Stimulated activated CD8-positive, alpha-beta memory T cell treated with anti-CD3 and anti-CD28 coated beads, Interleukin-7, amount 100 ng/mL, for 1 hour (primary cell): ENCODE measurements at places on chromosomes 4 and X.

- no peak for DNase-seq
Measured at GRCh38 chrX:103356130-103356798, at the start of gene TCEAL9. Gene TCEAL9, plus strand, starts transcription at chrX:103356506. Its CDS starts 1,179 bp downstream, at chrX:103357685.

DNA sequence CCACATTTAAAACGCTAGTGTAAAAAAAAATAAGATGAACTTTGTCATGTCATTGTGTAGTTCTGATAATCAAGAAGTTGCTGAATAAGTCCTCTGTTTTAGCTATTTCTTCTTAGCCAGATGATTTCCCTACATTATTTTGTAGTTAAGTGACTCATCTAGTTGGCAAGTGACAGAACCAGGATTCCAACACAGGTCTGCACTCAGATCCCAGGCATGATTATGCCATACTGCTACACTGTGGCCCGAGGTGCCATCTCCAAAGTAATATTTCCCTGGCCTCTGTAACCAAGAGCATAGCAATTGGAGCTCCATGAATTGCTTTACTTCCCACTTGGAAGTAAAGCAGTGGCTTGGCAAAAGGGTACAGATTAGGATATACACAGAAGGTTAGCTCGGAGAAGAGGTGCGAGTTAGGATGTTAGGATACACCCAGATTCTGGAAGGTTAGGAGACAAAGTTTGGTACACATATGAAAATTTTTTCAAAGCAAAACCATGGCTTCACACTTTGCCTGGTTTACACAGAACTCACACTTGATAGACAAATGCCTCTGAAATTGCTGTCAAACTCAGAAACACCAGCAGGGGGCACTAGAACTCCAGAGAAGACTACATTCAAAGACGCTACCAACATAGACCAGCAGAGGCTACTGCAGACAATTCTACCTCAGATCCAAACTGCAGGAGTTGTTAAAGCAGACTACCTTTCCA lies 41.4 kb downstream of the SRPX2 start:
- peak; percentile 19 for DNase-seq

- DNase-seq: no peak
Measured at GRCh38 chr4:148006001-148006400, 274.1 kb downstream of the ARHGAP10 start.

DNA sequence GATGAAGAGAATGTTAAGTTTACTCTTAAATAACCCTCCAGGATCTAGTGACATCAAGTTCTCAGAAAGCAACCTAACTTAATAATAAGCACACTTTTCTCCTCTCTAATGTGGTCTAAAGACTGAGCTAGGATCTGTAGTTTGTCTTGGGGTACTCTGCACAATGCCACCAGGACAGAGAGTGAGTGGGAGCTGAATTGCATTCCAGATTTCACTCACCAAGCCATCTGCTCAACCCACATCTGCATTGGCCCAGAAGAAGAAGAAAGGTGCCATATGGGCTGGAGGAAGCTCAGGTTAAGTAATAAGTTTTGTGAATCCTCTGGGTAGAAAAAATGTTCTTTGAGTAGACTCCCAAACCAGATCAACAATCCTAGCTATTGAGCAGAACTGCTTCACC lies 384.6 kb downstream of the PPP3CA start:
- DNase-seq: no peak

- no peak for DNase-seq
Measured at GRCh38 chr4:152479428-152480026, 56.4 kb downstream of the FBXW7 start.

- DNase-seq: no peak
Measured at GRCh38 chr4:17688011-17688441, 73.6 kb downstream of the MED28 start.

DNA sequence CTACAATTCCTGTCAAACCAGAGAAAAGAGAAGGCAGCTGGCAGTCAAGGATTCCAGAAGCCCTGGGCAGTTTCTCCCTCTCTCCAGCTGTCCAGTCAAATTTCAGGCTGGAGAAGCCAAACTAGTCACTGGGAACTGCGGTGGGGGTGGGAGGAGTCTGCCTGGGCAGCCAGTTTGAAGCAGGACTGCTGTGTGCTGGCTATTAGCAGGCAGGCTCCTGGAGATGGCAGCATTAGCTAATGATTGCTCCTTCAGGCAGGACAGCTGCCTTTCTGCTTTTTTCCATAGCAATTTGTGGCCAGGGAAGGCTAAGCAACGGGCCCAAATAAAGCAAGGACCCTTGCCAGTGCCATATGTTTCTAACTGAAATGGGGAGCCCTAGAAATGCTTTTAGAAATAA lies 44.7 kb upstream of the FGF13 start:
- no peak for DNase-seq

DNA sequence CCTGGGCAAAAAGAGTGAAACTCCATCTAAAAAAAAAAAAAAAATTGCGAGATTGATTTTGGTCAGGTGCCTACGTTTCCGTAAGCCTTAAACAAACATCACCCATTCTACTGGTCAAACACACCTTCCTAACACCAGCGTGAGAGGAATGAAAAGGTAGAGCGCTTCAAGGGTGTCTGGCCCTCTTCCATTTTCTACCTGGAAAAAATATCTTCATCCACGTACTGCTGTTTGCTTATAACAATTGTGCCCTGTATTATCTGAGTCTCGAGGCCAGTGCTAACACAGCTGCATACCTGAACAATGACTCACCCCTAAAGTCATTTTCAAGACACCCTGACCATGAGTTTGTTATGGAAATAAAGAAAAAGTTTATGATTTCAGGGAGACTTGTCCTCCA lies 13.9 kb downstream of the TMSB4X start:
- DNase-seq: no peak

DNA sequence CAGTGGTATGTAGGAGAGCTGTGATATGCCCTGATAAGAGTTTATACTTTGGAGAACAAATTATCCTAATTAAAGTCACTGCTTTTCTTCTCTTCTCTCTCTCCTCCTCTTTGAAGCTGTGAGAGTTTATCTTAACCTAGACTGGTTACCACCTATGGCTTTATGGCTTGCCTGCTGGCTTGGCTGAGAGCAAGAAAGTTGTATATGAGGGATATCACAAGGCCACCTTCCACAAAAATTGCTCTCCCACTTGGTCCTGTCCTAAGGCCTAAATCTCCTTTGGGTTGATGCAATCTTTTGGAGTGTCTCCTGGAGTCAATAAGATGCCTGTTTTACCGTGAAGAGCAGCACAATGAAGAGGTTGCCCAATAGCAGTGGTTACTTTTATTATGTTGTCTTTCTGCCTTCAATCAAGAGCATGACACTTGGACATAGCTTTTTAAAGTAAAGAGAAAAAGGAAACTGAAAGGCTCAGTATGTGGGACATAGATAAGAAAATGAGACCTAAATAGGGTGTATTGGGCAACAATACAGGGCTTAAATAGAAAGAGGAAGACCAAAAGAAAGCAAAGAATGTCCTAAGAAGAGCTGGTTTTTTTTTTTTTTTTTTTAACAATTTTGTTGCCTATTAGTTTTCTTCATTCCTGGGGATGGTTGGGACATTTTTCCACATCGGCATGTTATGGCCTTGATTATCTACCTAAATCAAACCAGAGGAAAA lies 9.2 kb downstream of the GUCY1A1 start:
- no peak for DNase-seq

GRCh38 chr4:156560701-156561100 lies 410.9 kb downstream of the PDGFC start:
- no peak for DNase-seq

GRCh38 chr4:134691915-134692314 lies 490.3 kb upstream of the PABPC4L start:
- no peak for DNase-seq

- DNase-seq: no peak
Measured at GRCh38 chrX:14073556-14073955, 43.9 kb upstream of the GEMIN8 start.

- no peak for DNase-seq
Measured at GRCh38 chr4:108204518-108204917, 35.8 kb upstream of the LEF1 start.

DNA sequence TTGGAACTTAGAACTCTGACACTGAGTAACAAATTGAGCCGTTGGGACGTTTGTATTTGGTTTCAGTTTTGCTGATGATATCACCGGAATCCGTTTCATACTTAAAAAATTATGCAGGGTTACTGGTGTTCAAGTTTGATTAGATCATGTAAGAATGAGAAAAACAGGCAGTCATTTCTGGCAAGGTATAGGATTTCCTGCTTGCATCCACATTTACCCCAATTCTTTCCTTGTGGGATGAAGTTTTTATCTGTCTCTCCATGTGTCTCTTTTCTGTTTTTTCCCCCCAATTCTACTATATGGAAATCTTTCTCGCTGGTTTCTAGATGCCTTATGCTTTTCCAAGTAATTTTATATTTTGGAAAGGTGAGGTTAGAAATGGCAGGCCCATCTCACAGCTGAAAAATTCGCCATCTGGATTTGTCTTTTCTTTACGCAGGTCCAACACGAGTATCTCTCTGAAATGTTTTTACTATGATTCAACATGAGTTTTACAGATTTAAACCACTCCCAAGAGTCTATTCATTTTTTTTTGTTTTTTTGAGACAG lies 197.9 kb downstream of the SHOX start:
- no peak for DNase-seq

DNA sequence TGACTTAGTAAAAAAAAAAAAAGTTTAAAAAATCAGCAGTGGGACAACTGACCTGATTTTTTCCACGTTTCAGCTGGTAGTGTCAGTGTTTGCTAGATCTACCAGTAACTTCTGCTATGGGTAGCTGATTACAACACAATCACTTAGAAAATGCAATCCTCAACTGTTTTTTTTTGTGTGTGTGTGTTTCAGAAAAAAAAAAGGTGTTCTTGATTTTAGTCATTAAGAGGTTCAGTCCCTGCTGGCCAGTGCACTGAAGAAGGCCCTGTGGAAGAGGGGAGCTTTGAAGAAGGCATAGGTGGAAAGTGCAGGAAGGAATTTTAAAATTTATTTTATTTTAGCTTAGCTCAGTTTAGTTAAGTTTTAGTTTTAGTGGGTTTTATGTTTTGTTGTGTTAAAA lies 46.9 kb downstream of the SH2D1A start:
- DNase-seq: no peak

DNA sequence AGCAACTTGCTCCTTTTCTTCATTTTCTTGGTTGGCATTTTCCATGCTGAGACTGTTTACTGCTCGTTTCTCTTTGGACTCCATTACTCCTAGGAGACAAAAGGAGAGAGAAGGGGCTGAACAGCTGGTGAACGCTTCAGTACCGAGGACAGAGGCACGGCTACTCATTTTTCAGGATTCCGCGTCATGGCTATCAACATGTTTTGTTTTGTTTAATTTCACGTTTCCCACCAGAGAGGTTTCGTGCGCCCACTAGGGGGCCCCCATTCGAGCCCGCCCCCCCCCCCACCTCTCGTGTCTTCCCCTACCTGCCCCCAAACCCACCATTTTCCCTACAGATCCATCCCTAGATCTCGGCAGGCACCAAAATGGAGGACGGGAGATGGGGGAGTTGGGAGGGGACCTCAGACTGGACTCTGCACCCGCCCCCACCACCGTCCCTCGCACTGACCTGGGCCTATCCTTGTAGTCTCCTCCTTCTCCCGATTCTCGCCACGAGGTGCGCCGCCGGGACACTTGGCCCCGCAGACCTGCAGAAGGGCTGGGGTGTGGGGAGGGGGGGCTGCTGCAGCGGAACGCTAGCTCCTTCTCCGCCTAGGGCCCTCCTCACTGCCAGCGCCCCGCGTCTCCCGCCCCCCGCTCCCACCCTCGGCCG lies 653 bp downstream of the BEX1 start:
- no peak for DNase-seq

- DNase-seq: no peak
Measured at GRCh38 chr4:147822128-147822527, 90.2 kb downstream of the ARHGAP10 start.

- no peak for DNase-seq
Measured at GRCh38 chrX:38494239-38494823, 67.0 kb upstream of the TSPAN7 start.

DNA sequence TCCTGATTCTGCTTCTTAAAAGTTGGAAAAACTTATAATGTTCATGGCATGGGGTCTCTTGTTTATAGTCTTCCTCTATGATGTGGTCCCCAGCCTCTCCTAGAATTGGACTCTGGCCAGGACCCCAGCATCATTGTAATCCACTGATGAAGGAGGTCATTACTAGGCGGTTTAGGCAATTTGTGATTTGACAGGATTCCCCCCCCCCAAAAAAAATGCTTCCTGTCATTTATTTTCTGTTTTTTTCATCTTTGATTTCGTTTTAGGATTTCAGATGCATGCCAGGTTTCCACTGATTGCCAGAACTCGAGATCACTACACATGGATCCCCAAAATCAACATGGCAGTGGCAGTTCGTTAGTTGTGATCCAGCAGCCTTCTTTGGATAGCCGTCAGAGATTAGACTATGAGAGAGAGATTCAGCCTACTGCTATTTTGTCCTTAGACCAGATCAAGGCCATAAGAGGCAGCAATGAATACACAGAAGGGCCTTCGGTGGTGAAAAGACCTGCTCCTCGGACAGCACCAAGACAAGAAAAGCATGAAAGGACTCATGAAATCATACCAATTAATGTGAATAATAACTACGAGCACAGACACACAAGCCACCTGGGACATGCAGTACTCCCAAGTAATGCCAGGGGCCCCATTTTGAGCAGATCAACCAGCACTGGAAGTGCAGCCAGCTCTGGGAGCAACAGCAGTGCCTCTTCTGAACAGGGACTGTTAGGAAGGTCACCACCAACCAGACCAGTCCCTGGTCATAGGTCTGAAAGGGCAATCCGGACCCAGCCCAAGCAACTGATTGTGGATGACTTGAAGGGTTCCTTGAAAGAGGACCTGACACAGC lies 4.9 kb downstream of the SPRY1 start:
- no peak for DNase-seq

DNA sequence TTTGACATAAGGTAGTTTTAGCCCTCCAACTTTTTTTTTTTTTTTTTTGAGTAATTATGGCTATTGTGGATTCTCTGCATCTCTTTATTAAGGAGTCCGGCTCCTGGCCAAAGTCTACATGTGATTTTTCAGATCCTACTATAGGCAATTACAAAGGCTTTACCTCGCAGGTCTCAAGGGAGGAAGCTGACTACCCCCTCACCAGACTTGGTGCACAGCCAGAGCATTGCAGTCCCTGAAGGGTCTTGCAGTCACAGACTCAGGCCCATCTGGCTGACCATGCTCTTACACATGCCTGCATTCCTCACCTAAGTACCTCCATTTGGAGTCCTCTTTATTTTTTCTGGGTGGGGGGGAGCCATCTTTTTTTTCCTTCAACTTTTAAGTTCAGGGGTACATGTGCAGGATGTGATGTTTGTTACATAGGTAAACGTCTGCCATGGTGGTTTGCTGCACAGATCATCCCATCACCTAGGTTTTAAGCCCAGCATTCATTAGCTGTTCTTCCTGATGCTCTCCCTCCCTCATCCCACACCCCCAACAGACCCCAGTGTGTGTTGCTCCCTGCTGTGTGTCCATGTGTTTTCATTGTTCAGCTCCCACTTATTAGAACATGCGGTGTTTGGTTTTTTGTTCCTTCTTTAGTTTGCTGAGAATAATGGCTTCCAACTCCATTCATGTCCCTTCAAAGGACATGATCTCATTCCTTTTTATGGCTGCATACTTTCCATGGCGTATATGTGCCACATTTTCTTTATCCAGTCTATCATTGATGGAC lies 88.4 kb upstream of the STIM2 start:
- no peak for DNase-seq

- no peak for DNase-seq
Measured at GRCh38 chr4:89336818-89337420, 29.3 kb upstream of the GPRIN3 start.
